ENCODE measurements at places on chromosomes 11 and 22.
A peak's percentile ranks its signal among the peaks of the same experiment; 100 is the strongest.

- DNase-seq, result no peak
These were observed 12.2 kb downstream of the PAAF1 start for GRCh38 chr11:73889019-73889418.

- DNase-seq, result no peak
These were observed 9.6 kb downstream of the NEAT1 start for GRCh38 chr11:65432100-65432650.

DNA sequence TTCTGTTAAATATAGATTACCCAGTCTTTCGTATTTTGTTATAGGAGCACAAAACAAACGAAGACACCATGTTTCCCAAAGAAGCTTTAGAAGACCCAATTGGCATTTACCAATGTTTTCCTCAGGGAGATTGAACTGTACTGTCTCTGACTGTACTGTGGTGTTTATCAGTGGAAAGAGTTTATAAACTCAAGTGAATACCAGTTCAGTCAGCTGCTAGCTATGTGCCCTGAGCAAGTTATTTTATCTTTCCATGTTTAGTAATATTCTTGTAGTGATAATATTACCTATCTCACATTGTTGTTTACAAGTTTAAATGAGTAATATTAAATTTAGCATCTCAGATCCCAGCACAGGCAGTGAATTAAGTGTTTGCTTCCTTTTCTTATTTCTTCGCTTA, 773.2 kb downstream of the KCNA4 start:
- DNase-seq, result no peak

- no peak for DNase-seq
These were observed 22.4 kb upstream of the LRRC10B start for GRCh38 chr11:61486011-61486620.

DNA sequence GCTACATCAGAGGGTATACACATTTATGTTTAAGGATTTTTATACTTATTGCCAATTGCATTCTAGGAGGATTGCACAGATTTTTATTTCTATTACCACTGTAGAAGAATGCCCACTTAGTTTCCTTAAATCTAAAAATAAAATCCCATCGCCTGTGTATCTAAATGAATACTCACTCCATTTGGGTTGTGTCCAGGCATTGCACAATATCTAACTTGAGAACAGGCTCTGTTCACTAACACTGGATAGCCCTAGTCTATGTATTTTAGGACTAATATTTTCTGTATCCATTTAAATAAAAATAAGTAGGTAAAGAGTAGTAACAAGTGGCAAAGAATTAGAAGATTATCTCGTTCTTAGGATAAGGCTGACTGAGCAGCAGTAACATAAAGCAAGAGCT, 4.1 kb downstream of the C11orf52 start:
- DNase-seq, result no peak

DNA sequence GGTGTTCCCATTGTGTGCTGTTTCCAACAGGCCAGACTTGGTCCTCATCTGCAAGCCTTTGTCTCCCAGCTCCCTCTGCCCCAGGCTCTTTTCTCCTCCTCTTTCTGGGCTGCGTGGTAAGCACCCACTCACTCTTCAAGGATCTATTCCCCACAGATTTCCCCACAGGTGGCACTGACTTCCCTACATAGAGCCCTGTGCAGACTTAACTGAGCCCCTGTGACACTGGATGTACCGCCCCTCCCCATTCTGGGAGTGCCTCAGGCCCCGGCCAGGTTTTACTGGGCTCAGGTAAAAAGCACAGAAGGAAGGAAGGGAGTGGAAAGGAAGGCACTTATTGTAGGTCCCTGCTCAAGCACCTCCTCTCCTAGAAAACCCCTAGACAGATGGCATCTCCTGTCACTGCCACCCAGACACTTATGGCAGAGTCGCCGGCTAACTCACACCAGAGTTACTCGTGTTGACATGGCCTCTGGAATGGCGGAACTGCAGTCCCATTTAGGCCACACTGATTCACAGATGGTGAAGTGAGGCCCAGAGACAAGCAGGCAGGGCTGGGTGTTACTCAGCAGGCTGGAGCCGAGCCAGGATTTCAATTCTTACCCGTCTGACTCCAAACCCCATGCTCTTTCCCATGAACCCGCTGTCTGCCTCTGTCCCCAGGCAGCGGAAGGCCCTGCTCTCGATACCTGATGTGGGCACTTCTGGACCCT, 47.2 kb downstream of the LRRC32 start:
- no peak for DNase-seq

GRCh38 chr22:48431014-48431413, 1396.7 kb downstream of the BRD1 start:
- DNase-seq, result no peak

GRCh38 chr22:50731811-50732624, 6.0 kb upstream of the ACR start:
- peak; percentile 24 for DNase-seq

GRCh38 chr11:11036848-11037732, 179.2 kb upstream of the ZBED5 start:
- no peak for DNase-seq
